ENCODE measurements at places on chromosomes 2 and 18.

GRCh38 chr2:148507970-148508369, 136.6 kb upstream of the EPC2 start:
- H3K27ac ChIP-seq, result no peak overlapping the region
- no peaks in the 10 kb centered on the region for H3K27me3 ChIP-seq
- no peak for DNase-seq
- H3K4me3 ChIP-seq, result no peak overlapping the region

- no peaks in the 10 kb centered on the region for H3K27me3 ChIP-seq
- H3K27ac ChIP-seq, result no peak overlapping the region
- no peak for DNase-seq
- no peak overlapping the region for H3K4me3 ChIP-seq
- no peaks in the 10 kb centered on the region for H3K4me1 ChIP-seq
- H3K36me3 ChIP-seq, result no peaks in the 10 kb centered on the region
Measured at GRCh38 chr18:24494586-24494985, 34.1 kb downstream of the HRH4 start.

- no peaks in the 10 kb centered on the region for H3K36me3 ChIP-seq
- no peaks in the 10 kb centered on the region for H3K27me3 ChIP-seq
- H3K4me1 ChIP-seq, result no peaks in the 10 kb centered on the region
- peak; percentile 31 for DNase-seq
- H3K4me3 ChIP-seq, result no peak overlapping the region
Measured at GRCh38 chr2:165720511-165720910, 73.5 kb downstream of the GALNT3 start.

GRCh38 chr2:156054983-156055382, 277.5 kb downstream of the NR4A2 start:
- no peaks in the 10 kb centered on the region for H3K27me3 ChIP-seq
- no peaks in the 10 kb centered on the region for H3K4me1 ChIP-seq
- no peaks in the 10 kb centered on the region for H3K36me3 ChIP-seq
- no peak overlapping the region for H3K4me3 ChIP-seq
- no peak for DNase-seq

DNA sequence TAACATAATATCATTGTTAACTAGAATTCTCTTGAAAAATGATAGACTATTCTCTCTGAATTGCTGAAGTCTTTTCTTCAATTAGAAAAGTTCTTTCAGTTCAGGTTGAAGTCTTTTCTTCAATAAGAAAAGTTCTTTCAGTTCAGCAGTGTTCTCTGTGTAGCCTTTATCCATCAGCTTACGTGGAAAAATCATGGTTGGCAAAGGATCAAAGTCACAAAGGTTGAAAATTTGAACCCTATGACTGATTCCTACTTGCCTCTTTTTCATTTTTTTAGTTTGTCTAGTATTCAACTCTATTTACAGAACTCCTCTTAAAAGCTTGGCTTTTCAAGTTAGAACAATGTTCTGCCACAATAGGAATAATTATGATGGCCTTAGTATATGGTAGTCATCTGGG, 25.8 kb downstream of the CAVIN2 start:
- H3K27me3 ChIP-seq, result no peaks in the 10 kb centered on the region
- H3K4me3 ChIP-seq, result no peak overlapping the region
- no peak for DNase-seq
- no peaks in the 10 kb centered on the region for H3K4me1 ChIP-seq
- H3K27ac ChIP-seq, result no peak overlapping the region

GRCh38 chr2:21261591-21261990, 137.8 kb downstream of the TDRD15 start:
- DNase-seq, result no peak
- H3K36me3 ChIP-seq, result no peaks in the 10 kb centered on the region
- H3K4me1 ChIP-seq, result no peaks in the 10 kb centered on the region
- H3K27ac ChIP-seq, result no peak overlapping the region

DNA sequence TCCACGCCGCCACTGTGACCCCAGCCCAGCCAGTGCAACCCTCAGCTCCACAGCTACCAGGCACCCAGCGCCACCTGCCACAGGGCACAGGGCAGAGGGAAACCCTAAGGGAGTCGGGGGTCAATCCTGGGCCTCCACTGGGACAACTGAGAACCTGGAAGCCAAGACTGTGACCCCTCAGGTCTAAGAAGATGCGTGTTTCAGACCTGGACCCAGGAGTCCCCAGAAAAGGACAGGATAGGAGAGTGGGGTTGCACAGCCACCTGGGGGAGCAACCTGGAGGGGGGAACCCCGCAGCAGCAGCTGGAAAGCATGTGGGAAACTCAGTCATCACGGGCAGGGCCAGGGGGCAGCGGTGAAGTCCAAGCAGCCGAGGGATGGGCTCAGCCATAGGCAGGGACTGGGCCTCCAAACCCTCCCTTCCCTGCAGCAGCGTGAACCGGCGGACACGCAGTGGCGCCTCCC, 4.1 kb downstream of the ESPNL start:
- no peak overlapping the region for H3K27ac ChIP-seq
- no peaks in the 10 kb centered on the region for H3K4me1 ChIP-seq
- no peaks in the 10 kb centered on the region for H3K36me3 ChIP-seq
- no peak overlapping the region for H3K4me3 ChIP-seq

GRCh38 chr2:101251844-101252407, 760 bp upstream of the CNOT11 start:
- DNase-seq, result peak; percentile 59
- peaks cover 5% of the 10 kb centered on the region for H3K4me1 ChIP-seq
- no peaks in the 10 kb centered on the region for H3K36me3 ChIP-seq
- H3K27me3 ChIP-seq, result no peaks in the 10 kb centered on the region
- H3K27ac ChIP-seq, result peak overlapping the region; percentile 98

DNA sequence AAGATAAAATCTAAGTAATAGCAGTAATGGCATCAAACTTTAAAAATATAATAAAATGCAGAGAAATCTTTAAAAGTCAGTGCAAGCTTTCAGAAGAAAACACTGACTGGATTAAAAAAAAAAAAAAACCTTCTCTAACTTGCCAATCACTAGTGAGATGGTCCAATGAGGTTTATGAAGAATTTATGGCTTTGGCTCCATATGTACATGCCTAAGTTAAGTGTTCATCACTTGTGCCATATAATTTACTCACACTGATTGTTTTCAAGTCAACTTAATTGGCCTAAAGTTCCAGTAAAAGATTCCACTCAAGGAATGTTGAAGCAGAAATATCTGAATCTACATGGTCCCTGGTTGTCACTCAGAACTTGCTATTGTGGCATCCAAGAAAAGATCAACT, 40.7 kb upstream of the RAB27B start:
- no peaks in the 10 kb centered on the region for H3K27me3 ChIP-seq
- H3K36me3 ChIP-seq, result no peaks in the 10 kb centered on the region
- H3K4me1 ChIP-seq, result no peaks in the 10 kb centered on the region
- DNase-seq, result no peak
- no peak overlapping the region for H3K27ac ChIP-seq
- no peak overlapping the region for H3K4me3 ChIP-seq

- no peak for DNase-seq
- H3K4me1 ChIP-seq, result no peaks in the 10 kb centered on the region
- H3K36me3 ChIP-seq, result no peaks in the 10 kb centered on the region
Measured at GRCh38 chr2:72744049-72744448, 81.8 kb downstream of the EXOC6B start.

- no peaks in the 10 kb centered on the region for H3K4me1 ChIP-seq
- H3K36me3 ChIP-seq, result no peaks in the 10 kb centered on the region
- no peak overlapping the region for H3K4me3 ChIP-seq
- no peak overlapping the region for H3K27ac ChIP-seq
- no peak for DNase-seq
Measured at GRCh38 chr18:46859855-46860254, 57.5 kb downstream of the PIAS2 start.

GRCh38 chr18:37547196-37547827, 18.3 kb downstream of the CELF4 start:
- H3K27ac ChIP-seq, result no peak overlapping the region
- H3K36me3 ChIP-seq, result no peaks in the 10 kb centered on the region
- no peak for DNase-seq
- no peaks in the 10 kb centered on the region for H3K4me1 ChIP-seq
- H3K27me3 ChIP-seq, result no peaks in the 10 kb centered on the region

DNA sequence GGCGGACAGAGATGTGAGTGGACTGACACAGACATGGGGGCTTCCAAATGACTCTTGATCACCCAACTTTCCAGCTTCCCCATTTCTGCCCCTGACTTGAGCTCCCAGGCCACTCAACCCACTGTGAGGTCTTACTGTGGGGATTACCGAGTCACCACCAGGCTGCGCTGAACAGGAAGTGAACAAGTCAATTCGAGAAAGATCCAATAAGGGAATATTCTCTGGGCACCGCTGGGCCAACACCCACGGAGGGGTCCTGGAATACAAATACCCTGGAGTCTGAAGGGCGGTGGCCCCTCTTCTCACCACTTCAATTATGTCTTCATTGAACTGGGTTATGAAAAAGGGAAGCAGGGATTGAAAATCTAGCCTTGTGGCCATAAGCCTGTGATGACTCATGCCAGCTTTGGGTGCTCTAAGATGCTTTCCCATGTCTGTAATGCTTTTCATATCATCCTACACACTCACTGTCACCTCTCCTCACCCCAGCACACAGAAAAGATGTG, 37.7 kb downstream of the BCL11A start:
- no peaks in the 10 kb centered on the region for H3K4me1 ChIP-seq
- H3K27me3 ChIP-seq, result no peaks in the 10 kb centered on the region
- no peaks in the 10 kb centered on the region for H3K36me3 ChIP-seq

GRCh38 chr2:5098286-5098685, 593.9 kb upstream of the SOX11 start:
- no peak for DNase-seq
- no peak overlapping the region for H3K4me3 ChIP-seq
- H3K27me3 ChIP-seq, result no peaks in the 10 kb centered on the region
- no peaks in the 10 kb centered on the region for H3K4me1 ChIP-seq

DNA sequence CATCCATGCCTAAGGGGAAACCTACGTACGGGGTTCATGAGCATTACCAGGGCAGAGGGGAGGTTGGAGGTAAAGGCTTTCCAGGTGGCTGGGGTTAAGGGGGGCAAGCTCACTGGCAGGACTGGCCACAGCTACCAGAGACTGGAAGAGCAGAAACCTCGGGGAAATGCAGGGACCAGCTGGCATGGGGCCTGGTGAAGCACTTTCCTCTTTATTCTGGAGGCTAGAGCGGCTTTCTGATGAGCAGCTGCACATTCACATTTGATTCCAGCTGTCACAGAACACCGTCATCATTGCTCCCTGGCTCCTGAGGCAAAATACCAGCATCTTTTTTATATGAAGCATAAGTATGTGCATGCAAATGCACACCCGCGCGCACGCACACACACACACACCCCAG, 28.7 kb upstream of the LRRC30 start:
- no peak for DNase-seq
- no peaks in the 10 kb centered on the region for H3K36me3 ChIP-seq
- H3K4me3 ChIP-seq, result no peak overlapping the region
- H3K4me1 ChIP-seq, result no peaks in the 10 kb centered on the region
- H3K27me3 ChIP-seq, result no peaks in the 10 kb centered on the region

DNA sequence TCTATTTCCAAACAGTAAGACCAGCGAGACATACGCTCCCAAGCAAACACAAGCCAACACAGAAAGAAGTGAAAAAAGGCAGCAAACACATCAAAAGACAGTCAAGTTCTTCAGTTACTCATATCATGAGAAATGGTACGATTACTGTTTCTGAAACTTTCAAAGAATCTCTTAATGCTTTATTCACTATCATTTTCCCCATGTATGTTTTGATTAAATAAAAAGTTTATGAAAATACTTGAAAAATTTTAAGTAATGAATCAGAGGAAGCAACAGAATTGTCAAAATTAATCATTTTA, 114.9 kb downstream of the HDAC4 start:
- H3K27me3 ChIP-seq, result no peaks in the 10 kb centered on the region
- no peaks in the 10 kb centered on the region for H3K4me1 ChIP-seq
- no peaks in the 10 kb centered on the region for H3K36me3 ChIP-seq
- H3K27ac ChIP-seq, result no peak overlapping the region
- no peak for DNase-seq

GRCh38 chr2:52776571-52776970, 991.0 kb upstream of the CHAC2 start:
- H3K27me3 ChIP-seq, result no peaks in the 10 kb centered on the region
- DNase-seq, result no peak
- no peaks in the 10 kb centered on the region for H3K4me1 ChIP-seq
- H3K4me3 ChIP-seq, result no peak overlapping the region

GRCh38 chr2:37865640-37866039, 59.4 kb upstream of the RMDN2 start:
- no peak overlapping the region for H3K4me3 ChIP-seq
- no peaks in the 10 kb centered on the region for H3K4me1 ChIP-seq
- no peaks in the 10 kb centered on the region for H3K36me3 ChIP-seq
- no peak overlapping the region for H3K27ac ChIP-seq

- H3K4me1 ChIP-seq, result peaks cover 7% of the 10 kb centered on the region
- H3K27ac ChIP-seq, result no peak overlapping the region
- no peaks in the 10 kb centered on the region for H3K27me3 ChIP-seq
- H3K36me3 ChIP-seq, result no peaks in the 10 kb centered on the region
- DNase-seq, result peak; percentile 6
Measured at GRCh38 chr18:48297139-48297538, 112.0 kb downstream of the ZBTB7C start.

DNA sequence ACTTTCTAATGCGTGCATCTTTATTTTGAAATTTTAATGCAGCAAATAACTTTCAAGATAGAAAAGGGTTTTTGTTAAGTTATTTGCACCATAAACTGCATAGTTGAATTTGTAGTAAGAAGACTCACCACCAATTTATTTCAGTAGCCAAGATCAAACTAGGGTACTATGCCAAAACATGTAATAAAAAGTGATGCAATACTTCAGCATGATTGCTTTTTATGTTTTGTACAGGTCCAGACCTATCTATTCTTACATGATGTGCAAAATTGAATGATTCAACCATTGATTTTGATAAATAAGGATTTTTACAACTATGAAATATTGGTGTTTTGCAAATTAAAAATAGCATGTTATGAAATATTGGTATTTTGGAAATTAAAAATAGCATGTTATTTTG, 26.7 kb downstream of the AGPS start:
- no peak overlapping the region for H3K27ac ChIP-seq
- H3K4me3 ChIP-seq, result no peak overlapping the region
- no peaks in the 10 kb centered on the region for H3K36me3 ChIP-seq
- no peak for DNase-seq
- no peaks in the 10 kb centered on the region for H3K4me1 ChIP-seq
- H3K27me3 ChIP-seq, result no peaks in the 10 kb centered on the region

DNA sequence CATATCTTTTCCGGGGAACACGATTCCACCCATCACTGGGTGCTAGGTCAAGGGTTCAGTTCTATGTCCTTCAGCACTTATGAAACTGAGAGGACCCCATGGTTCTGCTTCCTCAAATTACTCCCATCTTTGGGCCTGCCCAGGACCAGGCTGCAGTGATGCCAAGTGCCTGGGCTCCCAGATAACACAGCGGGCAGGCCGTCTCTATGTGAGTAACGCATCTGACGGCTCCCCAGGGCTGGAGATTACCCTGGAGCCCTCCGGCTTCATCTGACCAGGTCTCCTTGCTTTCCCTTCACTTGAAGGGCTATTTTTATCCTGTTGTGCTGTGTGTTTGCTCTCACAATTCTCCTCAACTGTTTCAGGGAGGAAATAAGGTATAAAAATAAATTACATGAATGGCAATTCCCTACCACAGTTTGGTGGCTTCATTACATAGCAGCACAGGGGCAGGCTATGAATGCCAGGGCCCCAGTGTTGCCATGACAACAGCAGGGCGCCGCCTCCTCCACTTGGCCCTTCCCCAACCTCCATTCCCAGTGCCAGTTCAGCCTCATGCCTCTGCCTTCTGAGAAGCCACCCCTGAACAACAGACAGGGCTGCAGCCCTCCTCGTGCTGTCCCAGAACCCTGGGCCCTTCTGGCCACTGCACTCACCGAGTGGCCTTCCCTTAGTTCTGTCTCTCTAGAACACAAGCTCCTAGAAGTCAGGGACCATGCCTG, 25.4 kb upstream of the TMEM131 start:
- no peaks in the 10 kb centered on the region for H3K4me1 ChIP-seq
- no peak for DNase-seq
- H3K27ac ChIP-seq, result no peak overlapping the region
- H3K27me3 ChIP-seq, result no peaks in the 10 kb centered on the region
